ENCODE measurements at places on chromosomes 2 and 18.

DNA sequence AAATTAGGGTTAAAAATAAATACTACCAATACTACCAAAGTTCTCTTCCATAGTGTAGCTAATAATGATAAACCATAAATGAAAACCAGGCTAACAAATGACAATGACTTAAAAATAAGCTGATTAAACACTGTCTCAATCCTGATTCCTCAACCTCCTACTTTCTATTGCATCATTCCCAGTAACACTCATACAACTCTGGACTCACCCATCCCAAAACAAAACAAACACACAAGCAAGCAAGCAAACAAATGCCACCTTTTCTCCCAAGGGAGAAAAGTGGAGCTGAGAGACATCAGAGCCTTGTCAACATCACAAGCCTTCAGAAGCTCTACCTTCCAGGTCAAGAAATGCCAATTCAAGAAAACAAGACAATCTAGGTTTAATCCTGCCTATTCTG is 620.7 kb downstream of the NYAP2 start:
- no peak for DNase-seq

DNA sequence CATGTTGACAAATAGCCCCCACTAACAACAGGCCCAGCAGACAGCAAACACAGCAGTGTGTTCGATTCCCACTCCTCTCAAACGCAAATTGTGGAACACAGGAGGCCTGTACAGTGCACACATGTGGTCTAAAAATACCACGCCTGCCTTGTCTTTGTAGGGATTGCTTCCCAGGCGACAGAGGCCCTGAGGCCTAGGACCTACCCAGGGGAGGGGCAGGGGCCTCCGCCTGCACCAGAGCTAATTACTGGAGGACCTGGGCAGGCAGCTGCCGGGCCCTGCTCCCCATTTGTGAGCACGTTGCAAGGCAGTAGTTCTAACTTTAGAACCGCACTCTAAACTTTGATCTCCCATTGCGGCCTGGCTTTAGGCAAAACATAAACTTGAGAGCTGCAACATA is 316.0 kb downstream of the TXNL1 start:
- DNase-seq = no peak

DNA sequence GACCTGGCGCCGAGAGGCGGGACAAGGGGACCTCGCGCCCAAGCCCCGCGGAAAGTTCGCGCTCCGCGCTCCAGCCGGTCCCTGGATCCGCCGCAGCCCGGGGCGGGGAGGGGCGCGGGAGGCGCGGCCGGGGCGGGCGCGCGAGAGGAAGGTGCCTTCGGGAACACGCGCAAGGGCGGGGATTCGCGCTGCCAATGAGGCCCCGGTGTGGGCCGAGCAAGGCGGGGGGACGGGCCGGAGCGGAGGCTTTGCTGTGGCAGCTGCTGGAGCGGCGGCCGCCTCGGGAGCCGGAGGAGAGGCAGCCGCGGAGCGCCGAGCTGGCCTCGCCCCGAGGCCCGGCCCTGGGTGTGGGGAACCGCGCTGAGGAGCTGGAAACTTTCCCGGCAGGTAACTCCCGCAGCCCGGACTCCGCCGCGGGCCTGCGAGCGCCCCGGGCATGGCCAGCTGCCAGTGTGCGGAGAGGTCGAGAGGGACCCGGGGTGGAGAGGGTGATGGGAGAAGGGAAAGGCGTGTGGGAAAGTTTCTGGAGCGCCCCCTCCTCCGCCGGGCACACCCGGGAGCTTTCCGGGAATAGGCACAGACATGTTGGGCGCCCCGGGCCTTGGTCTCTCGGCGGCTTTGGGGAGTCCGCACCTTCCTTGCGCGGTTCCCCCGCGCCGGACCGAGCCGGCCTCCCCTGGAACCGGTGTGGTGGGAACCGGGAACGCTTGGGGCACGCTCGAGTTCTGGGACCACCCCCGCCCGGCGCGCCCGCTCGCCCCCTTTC is at the start of gene TANC1:
TSS of gene TANC1 (plus strand) at position 245 of the 766 bp plus-strand sequence. CDS start 97,271 bp downstream, outside the sequence.
- DNase-seq = peak; percentile 68

DNA sequence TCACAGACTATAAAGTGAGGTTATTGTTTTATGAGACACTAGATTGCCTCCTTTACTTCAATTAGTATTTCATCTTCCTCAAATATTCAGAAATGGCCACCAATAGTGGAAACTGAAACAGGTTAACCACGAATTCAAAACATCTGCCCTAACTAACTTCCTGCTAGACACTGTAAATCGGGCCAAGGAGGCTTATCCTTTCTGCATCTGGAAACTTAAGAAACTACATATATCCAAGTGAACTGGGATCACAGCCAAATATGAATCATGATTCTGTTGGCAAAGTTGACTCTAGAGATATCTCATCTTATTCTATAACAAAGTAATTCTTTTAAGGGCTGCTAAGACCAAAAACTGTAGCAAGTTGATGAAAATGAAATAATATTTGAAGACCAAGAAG is 136.6 kb upstream of the ZC3H15 start:
- no peak for DNase-seq

- DNase-seq = no peak
Observed at GRCh38 chr2:28365158-28365557, 27.5 kb upstream of the FOSL2 start.

- no peak for DNase-seq
Observed at GRCh38 chr2:139916822-139917221, 1136.6 kb upstream of the NXPH2 start.

DNA sequence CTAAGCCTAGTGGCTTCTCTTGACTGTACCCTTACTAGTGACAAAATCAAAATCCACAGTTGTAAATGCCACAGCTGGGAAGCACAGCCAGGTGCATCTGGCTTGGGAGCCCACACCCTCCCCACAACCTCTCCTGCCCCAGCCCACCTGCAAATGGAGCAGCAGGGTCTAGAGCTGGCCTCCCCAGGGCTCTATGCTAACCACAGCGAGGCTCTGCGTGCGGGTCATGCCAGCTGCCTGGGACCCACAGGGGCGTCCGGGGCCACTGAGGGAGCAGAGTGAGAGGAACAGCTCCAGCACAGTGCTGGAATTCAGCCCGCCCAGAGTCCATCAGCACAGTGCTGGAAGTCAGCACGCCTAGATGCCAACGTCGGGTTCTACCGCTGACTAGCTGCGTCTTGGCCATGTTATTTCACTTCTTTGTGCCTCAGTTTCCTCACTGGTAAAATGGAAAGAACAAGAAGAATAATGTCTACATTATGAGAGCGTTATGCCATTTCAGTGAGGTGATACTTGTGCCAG is 109.1 kb upstream of the ID2 start:
- no peak for DNase-seq
